ENCODE measurements at places on chromosomes 2 and 18. TPM values are rescaled to one million over a fixed set of nuclear protein-coding genes. Genes with fewer than 3 reads are reported as not detected.

DNA sequence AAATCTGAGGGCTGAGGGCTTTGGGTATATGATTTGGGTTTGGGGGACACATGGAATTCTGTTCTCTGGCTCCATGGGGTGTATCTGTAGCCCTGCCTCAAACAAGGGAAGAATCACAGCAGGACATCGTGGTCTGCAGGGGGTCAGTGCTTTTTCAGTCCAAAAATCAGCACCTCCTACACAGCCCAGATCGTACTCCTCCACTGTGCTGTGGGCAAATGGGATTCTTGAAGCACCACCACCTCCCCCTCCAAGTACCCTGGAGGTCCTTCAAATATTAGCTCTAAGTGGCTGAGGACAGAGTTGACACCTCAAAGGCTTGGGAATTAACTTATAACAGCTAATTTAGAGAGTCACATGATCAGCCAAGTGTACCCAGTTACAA lies 41.5 kb downstream of the EPHA4 start:
- no peak overlapping the region for H3K27ac ChIP-seq
- no peaks in the 10 kb centered on the region for H3K27me3 ChIP-seq
- no peak overlapping the region for H3K4me3 ChIP-seq
- H3K36me3 ChIP-seq = no peaks in the 10 kb centered on the region

DNA sequence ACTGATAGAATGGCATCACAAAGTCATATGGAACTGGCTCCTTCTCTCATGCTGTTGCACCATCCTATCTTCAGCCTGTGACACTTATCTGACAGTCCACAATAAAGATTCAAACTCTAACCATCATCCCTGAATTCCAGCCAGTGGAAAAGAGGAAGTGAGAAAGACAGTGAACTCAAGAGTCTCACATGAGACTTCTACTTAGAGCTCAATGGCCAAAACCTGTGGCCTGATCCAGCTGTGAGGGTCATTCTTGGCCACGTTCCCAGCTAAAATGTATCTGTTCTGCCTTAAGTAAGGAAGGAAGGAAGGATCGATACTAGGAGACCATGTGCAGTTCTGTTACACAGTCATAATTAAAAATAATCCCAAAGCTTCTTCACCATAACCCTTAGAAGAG lies 73.6 kb downstream of the RND3 start:
- no peaks in the 10 kb centered on the region for H3K27me3 ChIP-seq
- DNase-seq = no peak
- peaks cover 20% of the 10 kb centered on the region for H3K4me1 ChIP-seq

GRCh38 chr2:4653991-4654390 lies 950.6 kb downstream of the DCDC2C start:
- H3K36me3 ChIP-seq = no peaks in the 10 kb centered on the region
- H3K27me3 ChIP-seq = no peaks in the 10 kb centered on the region
- H3K27ac ChIP-seq = no peak overlapping the region
- H3K4me3 ChIP-seq = no peak overlapping the region

The CASP10 gene
- total RNA-seq = 1.6 TPM

The YWHAQ gene
- total RNA-seq = 369 TPM

DNA sequence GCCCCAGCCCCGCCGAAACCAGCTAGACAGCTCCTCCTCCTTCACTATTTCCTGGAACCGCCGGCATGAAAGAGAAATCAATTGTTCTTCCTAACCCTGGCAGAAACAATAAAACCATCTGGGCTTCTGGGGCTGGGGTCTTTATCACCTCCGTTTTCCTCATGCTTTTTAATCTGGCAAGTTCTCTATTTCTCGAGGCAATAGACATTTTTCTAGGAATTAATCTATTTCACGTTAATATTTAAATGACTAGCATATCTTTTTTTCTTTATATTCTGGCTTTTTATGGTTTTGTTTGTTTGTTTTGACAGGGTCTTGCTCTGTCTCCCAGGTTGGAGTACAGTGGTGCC lies 1.4 kb upstream of the KIF1A start:
- no peak overlapping the region for H3K27ac ChIP-seq
- no peaks in the 10 kb centered on the region for H3K4me1 ChIP-seq
- no peak overlapping the region for H3K4me3 ChIP-seq

DNA sequence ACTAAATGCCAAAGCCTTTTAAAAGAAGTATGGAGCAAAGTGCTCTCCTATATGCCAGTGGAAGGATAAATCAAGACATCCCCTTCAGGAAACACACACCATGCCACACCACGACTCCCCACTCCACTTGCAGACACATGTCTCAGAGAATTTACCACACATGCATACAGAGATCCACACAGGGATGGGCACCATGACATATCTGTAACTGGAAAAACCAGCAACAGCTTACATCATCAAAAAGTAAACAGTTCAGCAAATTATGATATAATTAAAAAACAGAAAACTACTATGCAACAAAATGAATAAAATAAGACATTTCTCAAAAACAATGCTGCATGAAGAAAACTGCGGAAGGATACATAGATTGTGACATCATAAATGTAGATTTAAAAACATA lies 29.6 kb downstream of the RBMS1 start:
- no peaks in the 10 kb centered on the region for H3K27me3 ChIP-seq
- peaks cover 32% of the 10 kb centered on the region for H3K4me1 ChIP-seq
- no peak overlapping the region for H3K4me3 ChIP-seq

- no peaks in the 10 kb centered on the region for H3K27me3 ChIP-seq
- no peak overlapping the region for H3K27ac ChIP-seq
- no peak for DNase-seq
- H3K36me3 ChIP-seq = no peaks in the 10 kb centered on the region
These were observed 89.7 kb downstream of the ICOS start for GRCh38 chr2:204026294-204026693.

- no peaks in the 10 kb centered on the region for H3K36me3 ChIP-seq
- H3K4me3 ChIP-seq = no peak overlapping the region
- H3K27me3 ChIP-seq = no peaks in the 10 kb centered on the region
- H3K27ac ChIP-seq = peak overlapping the region; percentile 49
These were observed 30.0 kb downstream of the TBC1D8 start for GRCh38 chr2:101121174-101121573.
